IMR-90 (cell line): ENCODE measurements at places on chromosomes 3 and 15. TPM values are rescaled to one million over a fixed set of nuclear protein-coding genes. Genes with fewer than 3 reads are reported as not detected.

The PLCH1 gene
- total RNA-seq = not detected in 2 replicates

The CPEB1 gene
- 6.9 and 12.5 TPM in 2 replicates for total RNA-seq

DNA sequence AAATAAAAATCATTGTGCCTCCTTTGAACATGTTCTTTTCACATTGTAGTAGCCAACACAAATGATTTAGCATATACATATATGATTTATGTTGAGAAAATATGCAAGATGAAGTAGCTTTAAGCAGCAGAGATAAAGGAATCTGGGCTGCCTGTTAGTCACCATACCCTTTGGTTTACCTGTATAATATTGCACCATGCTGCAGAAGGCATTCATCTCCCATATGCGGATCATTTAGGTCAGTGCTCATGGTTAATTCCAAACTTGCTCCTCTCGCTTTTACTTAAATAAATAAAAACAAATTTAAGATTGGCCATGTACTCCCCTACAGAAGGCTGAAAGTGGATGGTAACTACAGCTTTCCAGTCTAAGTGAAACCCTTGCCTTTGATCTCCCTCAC is 86.7 kb upstream of the TBL1XR1 start:
- H3K4me3 ChIP-seq = no peak overlapping the region
- H3K4me1 ChIP-seq = peaks cover 5% of the 10 kb centered on the region
- no peak overlapping the region for H3K27ac ChIP-seq
- no peak for DNase-seq

GRCh38 chr15:42456971-42457370 is 34.0 kb downstream of the ZNF106 start:
- no peak overlapping the region; the same call in 1 of the 2 replicates for H3K4me3 ChIP-seq
- peaks cover 7% of the 10 kb centered on the region for H3K4me1 ChIP-seq
- DNase-seq = no peak
- H3K36me3 ChIP-seq = no peaks in the 10 kb centered on the region

- H3K36me3 ChIP-seq = no peaks in the 10 kb centered on the region
- DNase-seq = no peak
- H3K4me3 ChIP-seq = no peak overlapping the region
- H3K27ac ChIP-seq = no peak overlapping the region
- H3K27me3 ChIP-seq = peaks cover 53% of the 10 kb centered on the region
These were observed 125.9 kb upstream of the HES1 start for GRCh38 chr3:194009892-194010533.

The ATP2B2 gene
- under 0.01 TPM in 1 of 2 replicates, not detected in the other for total RNA-seq

DNA sequence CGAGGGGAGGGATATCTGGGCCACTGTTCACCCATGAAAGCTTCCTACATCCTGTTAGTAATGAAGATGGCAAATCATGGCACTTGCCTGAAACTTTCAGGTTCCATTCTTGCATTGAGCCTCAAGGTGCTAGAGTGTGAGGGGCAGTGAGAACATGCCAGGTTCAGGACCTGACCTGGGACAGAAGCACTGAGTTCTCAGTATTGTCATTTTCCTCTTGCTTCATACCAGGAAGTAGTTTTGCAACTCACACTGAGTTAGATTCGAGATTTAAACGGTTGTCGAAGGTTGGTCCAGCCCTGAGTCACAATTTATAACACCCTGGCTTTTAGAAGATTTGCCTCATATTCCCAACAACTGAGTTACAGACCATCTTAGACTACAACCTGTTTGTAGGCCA is 11.8 kb upstream of the MEIS2 start:
- H3K4me3 ChIP-seq = no peak overlapping the region
- no peak overlapping the region for H3K27ac ChIP-seq
- H3K36me3 ChIP-seq = no peaks in the 10 kb centered on the region
- no peak for DNase-seq

The TMIE gene
- not detected in 2 replicates for total RNA-seq

The CHRD gene
- under 0.01 TPM in 1 of 2 replicates, not detected in the other for total RNA-seq
